H9 (cell line): ENCODE measurements at places on chromosomes 11 and 22. TPM values are rescaled to one million over a fixed set of nuclear protein-coding genes. Genes with fewer than 3 reads are reported as not detected.

GRCh38 chr11:132123449-132123848 is 753.0 kb downstream of the NTM start:
- no peaks in the 10 kb centered on the region for H3K36me3 ChIP-seq
- H3K27ac ChIP-seq, result no peak overlapping the region
- H3K4me1 ChIP-seq, result peaks cover 16% of the 10 kb centered on the region; the same call in 1 of the 2 replicates
- peak; percentile 46 for DNase-seq

DNA sequence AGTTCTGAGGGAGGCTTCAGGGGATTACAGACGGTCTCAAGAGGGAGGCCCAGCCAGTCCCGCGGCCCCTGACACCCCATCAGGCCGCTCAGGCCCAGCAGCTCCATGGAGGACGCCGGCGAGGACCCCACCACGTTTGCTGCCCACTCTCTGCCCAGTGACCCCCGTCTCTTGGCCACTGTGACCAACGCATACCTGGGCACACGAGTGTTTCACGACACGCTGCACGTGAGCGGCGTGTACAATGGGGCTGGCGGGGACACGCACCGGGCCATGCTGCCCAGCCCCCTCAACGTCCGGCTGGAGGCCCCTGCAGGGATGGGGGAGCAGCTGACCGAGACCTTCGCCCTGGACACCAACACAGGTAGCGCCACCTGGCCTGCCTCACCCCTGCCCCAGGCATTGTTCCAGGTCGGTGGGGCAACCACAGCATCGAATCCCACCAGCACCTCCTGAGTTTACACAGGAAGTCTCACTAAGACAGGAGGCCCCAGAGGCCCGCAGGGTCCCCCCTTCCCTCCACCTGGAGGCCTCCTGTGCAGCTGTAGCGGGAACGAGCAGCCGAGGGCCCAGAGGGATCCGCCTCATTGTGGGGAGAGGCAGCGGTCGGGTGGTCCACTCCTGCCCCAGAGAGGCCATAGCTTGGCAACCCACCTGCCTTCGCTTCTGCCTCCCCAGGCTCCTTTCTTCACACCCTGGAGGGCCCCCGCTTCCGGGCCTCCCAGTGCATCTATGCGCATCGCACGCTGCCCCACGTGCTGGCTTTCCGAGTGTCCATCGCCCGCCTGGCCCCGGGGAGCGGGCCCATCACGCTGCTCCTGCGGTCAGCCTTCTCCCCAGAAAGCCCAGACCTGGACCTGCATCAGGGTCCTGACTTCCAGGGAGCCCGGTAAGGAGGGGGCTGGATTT is 1.0 kb downstream of the PGGHG start:
- H3K36me3 ChIP-seq, result peaks cover 15% of the 10 kb centered on the region
- H3K4me1 ChIP-seq, result no peaks in the 10 kb centered on the region
- no peak for DNase-seq
- peaks cover 7% of the 10 kb centered on the region; the same call in 1 of the 2 replicates for H3K27me3 ChIP-seq
- peak overlapping the region; percentile 83 for H3K4me3 ChIP-seq

DNA sequence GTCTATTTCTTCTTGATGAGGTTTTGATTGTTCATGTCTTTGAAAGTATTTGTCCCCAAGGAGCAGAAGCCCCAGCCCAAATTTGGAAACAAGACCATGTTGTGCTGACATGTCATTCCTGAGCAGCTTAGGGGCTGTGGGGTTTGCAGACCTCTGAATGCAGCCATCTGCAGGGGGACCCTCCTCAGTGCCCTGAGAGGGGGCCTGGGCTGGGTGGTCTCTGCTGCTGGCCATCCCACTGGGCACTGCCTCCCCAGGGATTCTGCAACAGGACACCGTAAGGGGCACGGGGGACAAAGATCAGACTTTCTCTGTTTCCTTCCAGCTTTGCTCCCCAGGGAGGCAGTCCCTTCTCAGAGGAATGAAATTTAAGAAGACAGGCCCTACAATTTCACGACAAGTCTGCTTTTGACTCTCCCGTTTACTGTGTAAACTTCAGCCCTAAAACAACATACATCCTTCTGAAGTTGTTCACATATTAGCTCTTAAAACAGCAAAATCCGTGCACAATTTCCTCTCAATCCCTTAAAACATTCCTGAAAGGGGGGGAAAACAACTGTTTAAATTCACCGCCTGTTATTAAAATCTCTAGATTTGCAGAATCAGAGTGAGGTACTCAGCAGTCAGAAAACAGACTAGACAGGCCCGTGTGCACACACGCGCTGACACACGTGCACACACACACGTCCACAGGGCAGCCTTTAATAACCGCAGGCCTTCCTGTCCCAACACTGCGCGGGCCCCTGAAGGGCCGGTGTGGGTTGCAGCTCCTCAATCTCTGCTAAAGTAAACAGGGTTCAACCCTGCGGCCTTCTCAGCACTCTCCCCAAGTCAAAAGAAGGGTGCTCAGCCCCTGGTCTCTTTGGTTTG is 109.8 kb downstream of the KCNQ1 start:
- DNase-seq, result no peak
- H3K27me3 ChIP-seq, result peaks cover 17% of the 10 kb centered on the region; the same call in 1 of the 2 replicates
- H3K4me1 ChIP-seq, result no peaks in the 10 kb centered on the region
- H3K36me3 ChIP-seq, result peaks cover 9% of the 10 kb centered on the region; the same call in 1 of the 2 replicates
- H3K4me3 ChIP-seq, result no peak overlapping the region

- H3K27ac ChIP-seq, result no peak overlapping the region
- H3K4me3 ChIP-seq, result no peak overlapping the region
- no peaks in the 10 kb centered on the region for H3K27me3 ChIP-seq
- no peaks in the 10 kb centered on the region for H3K4me1 ChIP-seq
- peaks cover 11% of the 10 kb centered on the region for H3K36me3 ChIP-seq
- DNase-seq, result no peak
These were observed 997.8 kb downstream of the BRD1 start for GRCh38 chr22:48829908-48830307.

- H3K27ac ChIP-seq, result no peak overlapping the region
- no peaks in the 10 kb centered on the region for H3K36me3 ChIP-seq
- H3K27me3 ChIP-seq, result peaks cover 14% of the 10 kb centered on the region
- DNase-seq, result no peak
- peaks cover 4% of the 10 kb centered on the region; the same call in 1 of the 2 replicates for H3K4me1 ChIP-seq
These were observed 82.3 kb downstream of the PDE2A start for GRCh38 chr11:72591785-72592502.

The INSC gene
- total RNA-seq, result not detected in 2 replicates

The RIMBP3B gene
- 0.39 and 0.77 TPM in 2 replicates for total RNA-seq

The SCUBE1 gene
- total RNA-seq, result 1.2 and 1.4 TPM in 2 replicates

The OR51I2 gene
- not detected in 2 replicates for total RNA-seq

The PNPLA3 gene
- total RNA-seq, result 16.5 and 17.5 TPM in 2 replicates

The SLC5A1 gene
- not detected in 2 replicates for total RNA-seq

The HORMAD2 gene
- not detected in 2 replicates for total RNA-seq
